Smooth muscle cell of the brain vasculature (primary cell): ENCODE measurements at places on chromosomes 12 and 14.
A peak's percentile ranks its signal among the peaks of the same experiment; 100 is the strongest.

DNA sequence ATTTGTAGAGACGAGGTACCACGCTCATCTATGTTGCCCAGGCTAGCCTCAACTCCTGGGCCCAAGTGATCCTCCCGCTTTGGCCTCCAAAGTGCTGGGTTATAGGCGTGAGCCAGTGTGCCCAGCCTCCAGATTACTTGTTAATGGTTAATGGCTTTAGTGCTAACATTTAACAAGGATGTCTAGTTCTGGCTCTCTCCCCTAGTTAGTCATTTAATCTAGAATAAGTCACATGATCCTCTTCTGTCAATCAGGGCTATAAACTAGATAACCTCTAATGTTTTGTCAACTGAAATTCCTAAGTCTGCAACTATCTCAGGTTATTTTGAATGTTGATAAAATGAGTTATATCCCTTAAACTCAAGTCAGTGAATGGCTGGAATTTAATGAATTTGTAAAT lies 15.7 kb downstream of the ACTR6 start:
- no peak for DNase-seq

- no peak for DNase-seq
Observed at GRCh38 chr12:26711569-26711968, 121.4 kb downstream of the ITPR2 start.

GRCh38 chr12:54030889-54031471 lies 1.9 kb upstream of the HOXC5 start:
- no peak for DNase-seq

DNA sequence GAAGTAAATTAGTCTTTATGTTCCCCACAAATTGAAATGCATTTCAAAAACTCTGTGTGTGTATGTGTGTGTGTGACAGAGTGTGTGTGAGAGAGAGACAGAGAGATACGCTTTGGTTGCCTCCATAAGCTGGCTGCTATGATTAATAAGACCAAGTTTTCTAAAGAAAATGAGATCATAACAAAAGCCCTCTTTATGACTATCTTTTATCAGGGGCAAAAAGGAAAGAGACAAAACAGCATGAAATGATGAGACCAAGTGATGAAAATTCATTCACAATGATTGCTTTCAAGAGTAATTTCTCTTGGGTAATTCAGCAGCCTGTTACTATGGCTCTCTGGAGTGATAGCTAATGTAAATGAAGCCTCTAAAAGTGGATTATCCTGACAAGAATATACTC lies 277.6 kb upstream of the PLEKHG7 start:
- DNase-seq, result no peak

- no peak for DNase-seq
Observed at GRCh38 chr12:45268672-45269411, 52.9 kb downstream of the ANO6 start.

DNA sequence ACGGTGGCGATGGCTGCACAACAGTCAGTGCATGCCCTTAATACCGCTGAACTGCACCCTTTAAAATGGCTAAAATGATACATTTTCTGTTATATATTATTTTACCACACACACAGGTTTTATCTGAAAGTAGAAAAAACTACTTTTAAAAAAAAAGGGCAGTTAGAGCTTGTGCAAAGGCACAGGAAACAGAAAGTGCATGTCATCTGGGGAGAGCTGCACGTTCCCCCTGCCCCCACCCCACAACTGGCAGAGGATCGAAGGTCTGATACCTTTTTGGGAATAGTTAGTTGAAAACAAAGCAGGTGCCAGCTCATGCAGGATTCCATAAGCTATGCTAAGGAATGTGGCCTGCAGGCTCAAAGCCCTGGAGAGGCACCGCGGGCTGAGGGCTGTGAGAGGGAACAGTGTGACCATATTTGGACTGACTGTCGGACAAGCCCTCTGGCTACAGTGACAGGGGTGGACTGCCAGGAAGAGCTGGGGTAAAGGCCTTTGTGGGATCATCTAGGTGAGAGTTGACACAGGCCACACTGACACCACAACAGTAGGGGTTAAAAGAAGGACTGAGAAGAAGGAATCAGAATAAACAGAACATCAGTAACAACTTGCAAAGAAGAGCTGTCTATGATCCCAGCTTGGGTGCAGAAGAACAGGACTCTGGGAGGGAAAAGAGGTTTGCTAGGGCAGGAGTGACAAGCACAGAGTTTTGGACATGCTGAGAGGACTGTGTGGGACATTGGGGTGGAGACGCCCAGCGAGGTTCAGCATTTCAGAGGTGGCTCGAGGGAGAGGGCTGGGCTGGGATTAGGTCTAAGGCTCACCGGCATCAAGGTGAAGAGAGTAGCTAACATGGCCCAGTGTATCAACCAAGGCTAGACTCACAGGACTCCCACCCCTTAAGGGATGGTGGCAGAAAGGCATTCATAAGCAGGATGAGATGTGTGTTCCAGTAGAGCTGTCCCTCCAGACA lies 54.6 kb downstream of the ACTN1 start:
- DNase-seq, result no peak

- DNase-seq, result no peak
Observed at GRCh38 chr14:72026536-72026935, 94.3 kb downstream of the RGS6 start.

DNA sequence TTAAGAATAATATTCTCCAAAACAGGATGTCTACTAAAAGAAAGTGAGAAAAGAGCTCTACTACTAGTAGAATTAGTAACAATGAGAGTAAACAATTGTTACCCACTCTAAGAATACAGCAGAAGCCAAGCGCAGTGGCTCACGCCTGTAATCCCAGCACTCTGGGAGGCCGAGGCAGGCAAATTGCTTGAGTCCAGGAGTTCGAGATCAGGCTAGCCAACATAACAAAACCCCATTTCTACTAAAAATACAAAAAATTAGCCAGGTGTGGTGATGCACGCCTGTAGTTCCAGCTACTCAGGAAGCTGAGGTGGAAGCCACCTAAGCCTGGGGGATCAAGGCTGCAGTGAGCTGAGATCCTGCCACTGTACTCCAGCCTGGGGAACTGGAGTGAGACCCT lies 4.7 kb downstream of the DNAJC14 start:
- DNase-seq, result no peak

DNA sequence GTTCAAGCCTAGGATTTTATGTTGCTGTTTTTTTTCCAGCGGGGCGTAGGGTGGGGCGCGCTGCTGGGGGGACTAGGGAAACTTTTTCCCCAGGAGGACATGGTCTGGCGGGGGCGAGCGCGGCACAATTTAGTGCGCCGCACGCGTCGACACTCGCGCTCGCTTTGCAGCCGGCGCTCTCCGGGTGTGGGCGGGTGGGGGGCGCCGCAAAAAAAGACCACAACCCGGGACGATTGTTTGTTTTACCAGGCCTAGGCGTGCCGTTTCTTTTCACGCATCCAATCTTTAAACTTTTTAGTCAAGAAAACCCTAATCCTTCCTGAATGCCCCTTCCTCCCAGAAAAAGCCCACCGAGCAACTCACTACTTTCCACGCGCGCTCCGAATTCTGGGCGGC lies 865 bp upstream of the ZFP36L1 start:
- no peak for DNase-seq

- no peak for DNase-seq
Observed at GRCh38 chr12:46461907-46462640, 89.5 kb upstream of the SLC38A2 start.

DNA sequence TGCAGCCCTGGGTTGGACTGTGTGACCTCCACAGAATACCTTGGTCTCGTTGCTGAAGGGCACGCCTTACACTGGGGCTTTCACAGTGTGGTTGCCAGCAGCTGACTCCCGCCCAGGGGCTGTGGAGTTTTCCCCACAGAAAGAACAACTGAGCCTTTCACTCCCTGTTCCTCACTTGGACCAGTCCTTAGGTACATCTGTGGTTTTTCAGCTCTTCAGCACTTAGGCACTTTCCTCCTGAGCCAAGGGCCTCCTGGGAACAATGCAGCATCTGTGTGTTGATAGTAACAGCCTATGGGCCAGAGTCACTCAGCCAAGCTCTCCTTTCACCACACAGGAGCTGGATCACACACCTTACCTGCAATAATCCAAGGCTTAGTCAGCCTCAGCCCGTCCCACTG lies 25.0 kb downstream of the ERP27 start:
- no peak for DNase-seq

DNA sequence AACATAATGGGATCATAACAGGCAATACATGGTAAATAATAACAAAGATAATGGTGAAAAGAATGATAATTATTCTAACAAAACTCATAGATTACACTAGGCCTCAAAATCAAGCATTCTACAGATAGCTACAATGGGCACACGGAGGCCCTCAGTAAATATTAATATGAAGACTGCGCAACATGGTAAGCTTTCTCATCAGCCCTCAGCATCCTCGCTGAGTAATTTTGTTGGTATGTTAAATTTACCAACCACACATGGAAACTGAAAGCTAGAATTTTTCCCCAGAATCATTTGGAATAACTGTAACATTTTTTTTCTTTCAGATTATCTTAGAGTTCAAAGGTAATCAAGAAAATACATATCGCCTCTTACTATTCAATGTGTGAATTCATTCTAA lies 74.2 kb upstream of the PYGL start:
- no peak for DNase-seq

DNA sequence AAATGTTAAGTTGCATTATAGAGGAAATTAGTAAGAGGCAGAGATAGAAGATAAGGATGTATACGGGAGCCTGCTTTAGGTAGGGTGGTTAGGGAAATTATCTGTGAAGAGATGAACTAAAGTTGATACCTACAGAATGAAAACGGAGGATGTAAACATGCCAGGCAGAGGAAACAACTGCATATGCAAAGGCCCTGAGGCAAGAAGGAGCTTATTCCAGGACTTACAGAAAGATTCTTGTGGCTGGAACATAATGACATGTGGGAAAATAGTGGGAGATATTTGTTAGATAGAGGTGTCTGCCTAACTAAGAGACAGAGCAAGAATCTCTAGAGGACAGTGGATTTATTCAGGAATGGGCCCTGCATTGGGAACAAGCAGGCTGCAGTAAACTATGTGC lies 16.2 kb upstream of the SERPINA1 start:
- no peak for DNase-seq

GRCh38 chr12:6424866-6425265 lies 19.9 kb upstream of the CD27 start:
- DNase-seq, result no peak

GRCh38 chr12:50112456-50113218 lies 601 bp downstream of the COX14 start:
- DNase-seq, result no peak

- DNase-seq, result no peak
Observed at GRCh38 chr12:10363658-10363913, 26.3 kb downstream of the KLRK1 start.

GRCh38 chr14:34796902-34797301 lies 78.3 kb downstream of the BAZ1A start:
- DNase-seq, result no peak

- no peak for DNase-seq
Observed at GRCh38 chr14:87049950-87050349, 943.0 kb downstream of the GALC start.

DNA sequence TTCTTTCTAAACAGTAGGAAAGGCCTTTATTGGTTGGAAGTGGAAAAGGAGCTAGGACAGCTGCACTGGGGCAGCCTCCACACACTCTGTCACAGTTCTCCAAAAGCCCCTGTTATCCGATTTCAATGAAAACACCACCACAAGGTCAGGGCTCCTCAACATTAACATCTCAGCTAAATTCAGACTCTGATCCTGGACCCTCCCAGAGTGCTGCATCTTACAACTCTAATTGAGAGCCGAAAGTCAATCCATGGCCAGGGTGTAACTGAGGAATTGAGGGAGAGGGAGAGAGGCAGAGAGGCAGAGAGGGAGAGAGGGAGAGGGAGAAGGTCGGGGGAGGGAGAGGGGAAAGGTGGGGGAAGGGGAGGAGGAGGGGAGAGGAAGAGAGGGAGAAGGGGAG lies 32.1 kb downstream of the DICER1 start:
- no peak for DNase-seq

- no peak for DNase-seq
Observed at GRCh38 chr12:68403711-68404110, 71.5 kb upstream of the MDM1 start.

- DNase-seq, result no peak
Observed at GRCh38 chr12:120089105-120089504, 27.4 kb downstream of the RAB35 start.

- DNase-seq, result no peak
Observed at GRCh38 chr12:67477681-67478265, 170.8 kb upstream of the DYRK2 start.

DNA sequence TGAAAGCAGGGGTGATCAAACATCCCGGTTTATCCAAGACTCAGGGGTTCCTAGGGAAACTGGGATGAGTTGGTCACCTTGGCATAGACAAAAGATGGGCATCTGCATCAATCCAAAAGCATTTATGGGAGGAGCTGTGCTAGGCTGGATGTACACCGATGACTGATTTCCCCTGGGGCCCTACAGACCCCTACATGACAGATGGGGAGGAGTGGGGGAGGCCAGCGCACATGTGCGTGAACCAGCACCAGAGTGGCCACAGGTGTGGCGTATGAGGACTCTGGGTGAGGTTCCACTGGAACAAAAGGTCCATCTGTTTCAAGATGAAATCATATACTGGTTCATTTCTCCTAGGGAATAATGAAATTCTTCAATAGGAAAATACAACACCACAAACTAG lies 210.4 kb downstream of the ITPR2 start:
- DNase-seq, result no peak

GRCh38 chr12:46366771-46367170 lies 5.8 kb downstream of the SLC38A2 start:
- DNase-seq, result no peak

GRCh38 chr12:65924716-65925115 lies 100.4 kb downstream of the HMGA2 start:
- DNase-seq, result no peak

DNA sequence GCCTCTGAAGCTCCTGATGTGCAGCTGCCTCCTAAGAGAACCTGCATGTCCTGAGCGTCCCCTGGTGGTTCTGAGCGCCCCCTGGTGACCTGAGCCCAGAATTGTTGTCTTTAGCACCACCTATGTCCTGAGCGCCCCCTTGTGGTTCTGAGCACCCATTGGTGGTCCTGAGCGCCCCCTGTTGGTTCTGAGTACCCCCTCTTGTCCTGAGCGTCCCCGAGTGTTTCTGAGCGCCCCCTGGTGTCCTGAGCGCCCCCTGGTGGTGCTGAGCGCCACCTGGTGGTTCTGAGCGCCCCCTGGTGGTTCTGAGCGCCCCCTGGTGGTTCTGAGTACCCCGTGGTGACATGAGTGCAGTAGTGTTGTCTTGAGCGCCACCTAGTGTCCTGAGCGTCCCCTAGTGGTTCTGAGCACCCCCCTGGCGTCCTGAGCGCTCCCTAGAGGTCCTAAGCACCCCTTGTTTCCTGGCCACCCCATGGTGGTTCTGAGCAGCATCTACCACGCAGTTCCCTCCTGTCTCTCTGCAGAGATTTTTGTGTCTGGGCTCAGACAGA lies 782.5 kb downstream of the TMEM121 start:
- DNase-seq, result no peak

DNA sequence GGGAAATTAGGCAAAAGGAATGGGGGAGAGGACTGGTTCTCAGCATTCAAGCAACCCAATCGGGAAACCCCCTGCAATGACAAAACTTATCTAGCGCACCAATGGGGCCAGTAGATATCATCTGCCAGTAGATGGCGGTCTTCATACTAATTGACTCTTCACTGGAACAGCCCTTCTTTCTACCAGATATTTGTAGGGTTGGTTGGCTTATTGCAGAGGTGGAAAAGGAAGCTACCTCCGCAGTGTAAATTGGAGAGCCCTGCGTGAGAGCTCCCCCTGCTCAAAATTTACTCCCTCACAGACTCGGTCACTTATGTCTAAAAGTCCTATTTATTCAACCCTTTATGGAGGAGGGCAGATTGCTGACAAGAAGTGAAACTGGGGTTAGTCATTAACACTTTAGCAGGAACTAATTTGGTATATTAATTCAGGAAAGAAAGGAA lies 166.1 kb upstream of the CCND2 start:
- DNase-seq, result no peak

- peak; percentile 56 for DNase-seq
Observed at GRCh38 chr12:8687846-8688601, 9.8 kb upstream of the RIMKLB start.
